NCI-H1105 (cell line): ENCODE measurements at places on chromosomes 5 and 9.

- peak; percentile 35 for DNase-seq
Measured at GRCh38 chr5:60487476-60487875, 212.5 kb downstream of the DEPDC1B start.

DNA sequence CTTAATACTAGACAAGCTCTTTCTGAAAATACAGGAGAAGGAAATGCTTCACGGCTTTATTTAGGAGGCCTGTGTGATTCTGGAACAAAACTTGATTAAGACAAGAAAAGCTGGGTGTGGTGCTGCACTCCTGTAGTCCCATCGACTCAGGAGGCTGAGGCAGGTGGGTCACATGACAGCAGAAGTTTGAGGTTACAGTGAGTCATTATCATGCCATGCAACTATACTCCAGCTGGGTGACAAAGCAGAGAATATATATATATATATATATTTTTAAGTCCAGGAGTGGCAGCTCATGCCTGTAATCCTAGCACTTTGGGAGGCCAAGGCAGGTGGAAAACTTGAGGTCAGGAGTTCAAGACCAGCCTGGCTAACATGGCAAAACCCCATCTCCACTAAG, 33.1 kb upstream of the SPIN1 start:
- DNase-seq: no peak

GRCh38 chr5:139798883-139799282, 3.3 kb downstream of the PSD2 start:
- no peak for DNase-seq

GRCh38 chr5:90612919-90613318, 54.3 kb downstream of the ADGRV1 start:
- no peak for DNase-seq

GRCh38 chr9:126676685-126677143, 63.0 kb downstream of the LMX1B start:
- no peak for DNase-seq

- DNase-seq: no peak
Measured at GRCh38 chr5:135129307-135129706, 95.3 kb upstream of the PITX1 start.

GRCh38 chr5:146068206-146068605, 37.2 kb downstream of the PLAC8L1 start:
- DNase-seq: no peak

DNA sequence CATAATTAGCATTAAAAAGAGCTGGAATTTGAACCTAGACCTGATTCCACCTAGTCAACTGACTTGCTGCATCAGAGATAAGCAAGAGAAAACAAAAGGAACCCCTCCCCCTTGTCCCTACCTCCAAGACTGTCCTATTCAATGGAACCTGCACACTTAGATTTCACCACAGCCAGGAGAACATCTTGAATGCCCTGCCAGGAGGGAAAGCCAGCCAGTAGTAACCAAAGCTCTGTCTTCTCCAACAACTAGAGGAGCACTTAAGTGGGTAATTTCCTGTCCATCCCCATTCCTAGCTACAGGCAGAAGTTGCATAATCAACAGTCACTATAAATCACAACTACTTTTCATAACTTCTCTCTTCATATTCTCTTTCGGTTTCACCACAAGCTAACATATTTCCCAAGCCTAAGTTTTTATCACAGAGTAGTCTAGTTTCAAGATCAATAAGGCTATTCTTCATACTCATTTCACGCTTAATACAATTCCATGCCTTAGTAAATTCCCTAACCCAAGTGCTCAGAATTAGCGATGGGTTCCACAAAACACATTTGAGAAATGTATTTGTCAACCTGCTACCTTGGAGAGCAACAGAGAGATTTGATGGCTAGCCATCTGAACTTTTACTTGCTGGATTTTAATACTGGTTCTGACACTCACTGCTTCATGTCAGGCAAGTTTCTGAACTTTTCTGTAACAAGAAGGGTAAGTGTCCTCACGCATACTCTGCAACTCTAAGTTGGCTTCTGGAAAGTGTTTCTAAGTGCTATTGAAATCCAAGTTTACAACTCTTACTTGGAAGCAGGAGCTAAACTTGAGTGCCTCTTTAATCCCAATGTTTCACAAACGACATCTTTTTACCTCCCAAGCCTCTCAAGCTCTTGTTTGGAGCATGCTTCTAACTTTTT, 2.0 kb downstream of the DENND1A start:
- no peak for DNase-seq

- DNase-seq: no peak
Measured at GRCh38 chr5:127886081-127886480, 182.9 kb downstream of the CCDC192 start.

GRCh38 chr5:95883185-95884016, 60.9 kb upstream of the GLRX start:
- DNase-seq: no peak

GRCh38 chr9:79433703-79434102, 138.1 kb upstream of the TLE4 start:
- DNase-seq: no peak

GRCh38 chr5:54867310-54867944, 118.0 kb downstream of the ESM1 start:
- no peak for DNase-seq

GRCh38 chr5:2180456-2180855, 297.7 kb upstream of the IRX4 start:
- DNase-seq: no peak

GRCh38 chr9:104923289-104923688, 4.7 kb downstream of the ABCA1 start:
- no peak for DNase-seq

DNA sequence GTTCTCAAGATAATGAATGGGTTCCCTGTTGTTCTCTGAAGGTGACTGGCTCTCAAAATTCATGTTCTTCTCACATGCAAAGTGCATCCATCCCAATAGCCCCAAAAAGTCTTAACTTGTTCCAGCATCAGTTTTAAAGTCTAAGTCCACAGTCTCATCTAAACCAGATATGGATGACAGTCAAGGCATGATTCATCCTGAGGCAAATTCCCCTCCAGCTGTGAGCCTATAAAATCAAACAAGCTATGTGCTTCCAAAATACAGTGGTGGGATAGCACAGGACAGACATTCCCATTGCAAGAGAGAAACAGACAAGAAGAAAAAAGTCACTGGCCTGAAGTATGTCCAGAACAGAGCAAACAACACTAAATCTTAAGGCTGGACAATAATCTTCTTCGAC, 25.4 kb downstream of the FBXO10 start:
- no peak for DNase-seq

GRCh38 chr9:36560771-36561170, 11.9 kb upstream of the MELK start:
- no peak for DNase-seq

DNA sequence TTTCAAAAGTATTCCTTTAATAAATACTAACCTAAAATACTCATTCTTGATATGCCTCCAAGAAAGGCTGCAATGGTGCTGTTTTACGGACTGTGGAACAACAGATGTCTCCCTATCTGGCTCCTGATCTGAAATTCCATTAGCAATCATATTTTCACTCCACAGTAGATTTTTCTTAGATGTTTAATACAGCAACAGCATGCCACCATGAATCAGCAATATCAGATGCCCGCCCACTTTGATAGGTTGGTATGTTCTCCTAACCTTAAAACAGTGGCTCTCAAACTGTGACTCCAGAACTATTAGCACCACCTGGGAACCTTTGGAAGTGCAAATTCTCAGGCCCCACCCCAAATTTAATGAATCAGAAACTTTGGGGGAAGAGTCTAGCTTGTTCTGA, 110.2 kb downstream of the MLLT3 start:
- DNase-seq: no peak

- DNase-seq: no peak
Measured at GRCh38 chr9:77945798-77946197, 85.8 kb downstream of the GNAQ start.
